ENCODE measurements at places on chromosomes 13 and 19.

- DNase-seq: no peak
Measured at GRCh38 chr19:8631425-8631819, 989 bp downstream of the NFILZ start.

GRCh38 chr19:29482855-29483640 is 42.7 kb upstream of the VSTM2B start:
- DNase-seq: no peak

- DNase-seq: no peak
Measured at GRCh38 chr13:73293913-73294523, 235.2 kb downstream of the KLF5 start.

GRCh38 chr19:50325310-50326100 is 3.7 kb downstream of the KCNC3 start:
- no peak for DNase-seq

GRCh38 chr13:108033800-108034707 is 181.3 kb downstream of the LIG4 start:
- DNase-seq: no peak

DNA sequence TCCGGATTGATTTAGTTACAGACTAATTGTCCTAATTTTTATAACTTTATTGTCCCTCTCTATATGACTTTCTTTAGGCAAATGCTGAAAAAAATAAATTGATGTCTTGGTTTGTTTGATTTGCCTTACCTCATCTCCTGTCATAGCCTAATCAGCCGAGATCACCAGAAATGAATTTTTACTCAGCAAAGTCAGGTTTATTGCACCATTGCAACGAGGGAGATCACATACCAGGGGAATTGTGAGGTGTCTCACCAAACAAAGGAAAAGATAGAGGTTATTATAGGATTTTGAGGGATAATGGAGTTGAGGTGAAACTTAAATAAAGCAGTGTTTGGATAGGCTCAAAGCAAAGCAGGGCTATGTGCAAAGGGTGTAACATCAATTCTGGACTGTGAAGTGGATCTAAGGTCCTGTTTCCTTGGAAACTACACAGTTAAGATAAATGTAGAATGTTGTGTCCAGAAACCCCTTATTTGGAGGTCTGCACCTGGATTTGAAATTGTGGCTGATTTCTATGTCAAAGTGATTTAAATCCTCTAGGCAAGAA is 372.6 kb downstream of the OXGR1 start:
- no peak for DNase-seq

GRCh38 chr19:36686365-36687213 is 823 bp upstream of the ZNF567 start:
- no peak for DNase-seq
